ENCODE measurements at places on chromosomes 11 and 22.
A peak's percentile ranks its signal among the peaks of the same experiment; 100 is the strongest.

DNA sequence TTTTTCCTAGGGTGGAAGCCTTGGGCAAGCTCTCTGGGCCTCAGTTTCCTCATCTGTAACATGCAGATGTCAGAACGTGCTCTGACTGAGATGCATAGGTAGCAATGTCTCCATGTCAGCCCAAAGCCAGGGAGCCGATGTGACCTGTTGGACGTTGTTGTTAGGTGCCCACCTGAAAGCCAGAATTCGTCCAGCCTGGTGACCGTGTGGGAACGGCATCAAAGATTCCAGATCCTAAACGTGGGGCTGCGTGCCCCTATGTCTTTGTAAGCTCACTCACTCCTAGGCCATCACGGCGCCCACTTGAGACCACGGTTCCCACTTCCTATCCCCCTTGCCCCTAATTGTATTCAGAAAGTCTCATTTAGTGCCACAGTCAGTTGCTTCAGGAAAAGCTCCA is 48.2 kb downstream of the FBLN1 start:
- no peak for DNase-seq

DNA sequence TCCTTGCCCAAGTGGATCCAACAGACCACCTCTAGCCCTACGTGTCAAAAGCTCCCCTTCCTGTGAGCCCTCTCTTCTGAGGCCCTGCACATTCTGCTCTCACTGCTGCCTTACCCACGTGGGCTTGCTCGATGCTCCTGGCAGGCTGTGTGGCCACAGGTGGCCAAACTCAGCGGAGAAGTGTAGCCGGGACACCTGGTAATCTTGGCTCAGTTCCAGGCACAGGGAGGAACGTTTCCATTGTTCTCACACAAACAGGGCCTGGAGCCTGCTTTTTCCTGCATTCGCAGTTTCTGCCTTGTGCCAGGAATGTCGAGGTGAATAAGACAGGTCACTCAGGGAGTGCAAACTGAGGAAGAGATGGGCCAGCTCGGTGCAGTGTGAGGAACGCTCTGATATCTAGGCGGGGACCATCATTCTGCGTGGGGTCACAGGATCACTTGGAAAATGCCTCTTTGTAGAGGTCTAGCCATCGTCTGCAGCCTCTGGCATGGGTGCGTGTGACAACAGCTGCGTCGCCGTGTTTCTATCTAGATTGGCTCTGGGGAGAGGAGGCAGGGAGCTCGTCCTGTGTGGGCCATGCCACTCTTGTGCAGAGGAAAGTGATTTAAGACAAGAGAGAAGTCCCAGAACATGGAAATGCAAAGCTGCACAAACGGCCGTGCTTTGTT is 127.6 kb upstream of the PARVA start:
- peak; percentile 98 for DNase-seq

- no peak for DNase-seq
These were observed 74.0 kb downstream of the USP35 start for GRCh38 chr11:78262691-78263090.

GRCh38 chr22:35900483-35901168 is 128.0 kb downstream of the RBFOX2 start:
- no peak for DNase-seq

- DNase-seq, result peak; percentile 31
These were observed 404 bp upstream of the RELT start for GRCh38 chr11:73375830-73376159.

DNA sequence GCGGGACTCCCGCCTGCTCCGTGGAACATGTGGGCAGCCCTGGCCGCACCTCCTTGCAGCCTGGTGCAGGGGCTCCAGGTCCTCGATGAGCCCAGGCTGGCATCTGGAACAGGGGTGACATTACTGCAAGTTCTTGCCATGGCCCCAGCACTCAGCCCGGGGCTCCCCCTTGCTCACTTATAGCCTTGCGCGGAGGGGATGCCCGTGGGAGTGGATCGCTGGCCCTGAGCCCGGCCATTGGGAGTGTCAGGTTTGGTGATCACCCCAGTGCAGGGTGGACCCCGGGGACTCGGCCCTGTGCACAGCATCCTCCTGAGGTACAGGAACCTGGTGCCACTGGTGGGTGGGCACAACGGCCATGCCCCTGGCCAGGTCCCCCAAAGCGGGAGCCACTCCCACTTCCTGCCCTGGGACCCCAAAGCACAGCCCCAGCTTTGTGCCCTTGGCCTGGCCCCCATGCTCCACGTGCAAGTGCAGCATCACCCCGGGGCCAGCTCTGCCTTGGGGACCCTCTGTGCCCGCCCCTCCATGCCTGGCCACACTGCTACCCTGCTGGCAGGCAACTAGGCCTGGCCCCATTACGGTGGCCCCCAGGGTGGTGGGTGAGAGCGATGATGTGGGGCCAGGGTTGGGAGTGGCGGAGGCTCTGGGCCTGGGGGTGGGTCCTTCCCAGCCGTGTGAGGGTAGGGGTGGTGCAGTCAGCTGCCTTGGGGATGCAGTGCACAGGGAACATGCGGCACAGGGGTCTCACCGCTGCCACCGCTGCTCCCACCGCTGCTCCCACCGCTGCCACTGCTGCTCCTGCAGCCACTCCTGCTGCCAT is 439.8 kb downstream of the TBC1D22A start:
- DNase-seq, result no peak

DNA sequence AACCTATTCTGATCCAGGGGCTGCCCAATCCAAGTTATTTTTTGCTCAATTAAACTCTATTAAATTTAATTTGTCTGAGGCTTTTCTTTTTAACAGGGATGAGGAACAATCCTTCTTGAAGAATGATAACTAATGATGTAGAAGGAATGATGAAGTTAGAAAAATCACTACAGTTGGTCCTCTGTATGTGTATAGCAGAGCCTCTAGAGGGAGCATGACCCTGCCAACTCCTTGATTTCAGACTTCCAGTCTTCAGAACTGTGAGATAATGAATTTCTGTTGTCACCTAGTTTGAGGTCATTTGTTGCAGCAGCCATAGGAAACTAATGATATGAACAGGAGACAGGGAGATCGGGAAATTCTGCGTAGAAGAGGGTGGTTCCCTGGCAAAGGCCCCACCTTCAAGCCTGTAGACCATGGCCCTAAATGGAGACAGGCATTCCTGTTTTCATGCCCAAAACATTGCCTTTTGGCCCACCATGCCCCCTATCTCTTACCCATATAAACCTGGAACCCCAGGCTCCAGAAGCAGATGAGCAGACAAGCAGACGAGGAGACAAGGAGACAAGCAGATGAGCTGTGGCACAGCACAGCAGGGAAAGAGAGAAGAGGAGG is 7.7 kb upstream of the QSER1 start:
- DNase-seq, result no peak

GRCh38 chr22:20456064-20456721 is 18.6 kb upstream of the SCARF2 start:
- peak; percentile 66 for DNase-seq

- no peak for DNase-seq
These were observed 311.6 kb downstream of the AASDHPPT start for GRCh38 chr11:106389101-106389500.

GRCh38 chr22:28232204-28232603 is 313.1 kb upstream of the PITPNB start:
- no peak for DNase-seq

DNA sequence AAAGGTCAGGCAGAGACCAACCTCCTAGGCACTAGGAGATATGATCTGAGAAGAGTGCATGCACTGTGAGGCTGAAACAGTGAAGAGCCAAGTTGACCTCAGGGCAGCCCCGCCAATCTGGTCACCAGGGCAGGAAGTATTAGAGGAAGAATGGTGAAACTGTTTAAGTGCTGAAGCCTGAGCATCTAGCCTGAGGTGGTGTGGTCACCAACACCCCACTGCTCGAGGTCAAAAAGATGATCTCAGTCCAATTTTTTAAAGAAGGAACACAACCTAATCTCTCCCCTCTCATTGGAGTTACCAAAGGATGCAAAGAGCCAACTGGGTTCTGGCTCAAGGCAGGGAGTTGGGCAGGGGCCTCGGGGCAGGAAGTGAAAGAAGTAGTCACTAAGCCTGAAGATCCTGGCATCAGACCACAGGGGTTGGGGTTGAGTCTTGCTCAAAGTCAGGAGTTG is 4.0 kb downstream of the APBB1 start:
- DNase-seq, result no peak

- DNase-seq, result no peak
These were observed 643 bp downstream of the CEND1 start for GRCh38 chr11:788953-789940.

DNA sequence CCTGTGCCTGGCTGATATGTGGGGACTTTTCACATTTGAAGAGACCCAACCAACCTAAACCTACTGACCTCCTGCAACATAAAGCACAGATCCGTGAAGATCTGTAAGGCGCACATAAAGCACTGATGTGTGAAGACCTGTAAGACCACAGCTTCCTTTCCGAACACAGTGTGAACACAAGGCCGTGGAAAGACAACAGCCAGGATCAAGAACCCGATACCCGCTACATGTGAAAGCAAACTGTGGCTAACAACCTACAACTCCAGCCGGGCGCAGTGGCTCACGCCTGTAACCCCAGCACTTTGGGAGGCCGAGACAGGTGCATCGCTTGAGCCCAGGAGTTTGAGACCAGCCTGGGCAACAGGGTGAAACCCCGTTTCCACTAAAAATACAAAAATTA is 17.6 kb upstream of the PPFIA1 start:
- no peak for DNase-seq

DNA sequence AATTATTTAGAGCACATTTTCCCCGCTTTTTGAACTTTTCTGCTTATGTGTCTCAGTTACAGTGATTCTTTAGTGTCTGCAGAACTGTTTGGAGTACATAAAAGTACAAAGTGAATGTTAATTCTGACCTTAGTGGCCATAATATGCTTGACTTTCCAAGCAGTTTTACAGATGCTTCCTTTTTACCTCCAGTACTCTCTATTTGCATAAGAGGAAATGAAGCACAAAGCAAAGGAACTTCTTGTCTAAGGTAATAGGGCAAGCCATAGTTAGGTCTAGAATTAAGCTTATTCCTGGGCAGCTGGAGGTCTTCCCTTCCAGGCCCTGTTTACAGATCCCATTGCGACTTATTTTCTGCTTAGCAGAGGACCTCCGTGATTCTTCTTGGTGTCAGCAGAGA is 3.6 kb downstream of the GTPBP1 start:
- no peak for DNase-seq

DNA sequence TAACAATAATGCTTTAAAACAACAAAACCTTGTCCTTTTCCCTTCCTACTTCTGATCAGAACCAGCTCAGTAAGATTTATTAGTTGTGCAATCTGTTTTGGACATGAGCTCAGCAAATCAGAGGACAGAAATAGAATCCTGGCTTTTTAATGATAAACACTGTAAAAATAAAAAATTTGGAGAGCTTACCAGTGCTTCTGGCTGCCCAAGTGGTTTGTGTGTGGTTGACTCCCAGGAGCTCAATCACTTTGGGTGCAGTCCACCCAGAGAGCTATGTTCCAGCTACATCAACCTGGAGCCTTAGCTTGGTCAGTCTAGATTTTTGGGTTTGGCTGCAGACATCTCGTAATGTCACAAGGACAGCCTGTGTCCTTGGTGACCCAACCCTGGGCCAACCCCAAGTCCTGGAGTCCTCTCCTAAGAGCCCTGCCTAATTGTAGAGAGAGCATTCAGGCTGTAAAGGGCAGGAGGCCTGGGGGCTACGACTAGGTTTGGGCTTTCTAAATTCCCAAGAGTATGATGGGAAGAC is 28.5 kb downstream of the CD44 start:
- no peak for DNase-seq

- no peak for DNase-seq
These were observed 122.5 kb downstream of the SERGEF start for GRCh38 chr11:17890325-17890724.

DNA sequence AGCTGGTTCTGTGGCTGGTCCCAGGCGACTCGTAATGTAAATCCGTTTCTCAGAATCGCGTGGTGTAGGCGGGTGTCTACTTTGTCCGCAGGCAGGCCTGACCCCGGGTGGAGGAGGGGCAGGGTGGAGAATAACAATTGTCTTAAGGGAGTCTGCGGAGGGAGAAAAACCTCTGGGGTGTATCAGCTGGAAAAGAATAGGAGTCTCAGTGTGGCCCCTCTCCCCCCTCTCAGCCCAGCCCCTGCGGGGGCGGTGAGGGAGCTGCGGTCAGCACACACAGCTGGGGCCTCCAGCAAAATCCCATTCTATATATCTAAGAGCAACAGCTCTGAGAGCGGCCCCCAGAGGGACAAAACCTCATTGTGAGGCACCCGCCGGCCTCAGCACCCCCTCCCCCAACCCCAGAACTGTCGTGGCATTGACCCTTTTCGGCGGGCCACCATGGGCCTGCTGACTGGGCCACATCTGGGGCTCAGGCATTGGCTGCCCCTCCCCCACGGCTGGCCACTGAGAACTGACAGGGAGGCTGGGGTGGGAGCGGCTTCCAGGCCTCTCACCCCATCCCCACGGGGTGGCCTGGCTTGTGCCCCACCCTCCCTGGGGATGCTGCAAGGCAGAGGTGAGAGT is 2.7 kb upstream of the MYRF start:
- DNase-seq, result no peak

DNA sequence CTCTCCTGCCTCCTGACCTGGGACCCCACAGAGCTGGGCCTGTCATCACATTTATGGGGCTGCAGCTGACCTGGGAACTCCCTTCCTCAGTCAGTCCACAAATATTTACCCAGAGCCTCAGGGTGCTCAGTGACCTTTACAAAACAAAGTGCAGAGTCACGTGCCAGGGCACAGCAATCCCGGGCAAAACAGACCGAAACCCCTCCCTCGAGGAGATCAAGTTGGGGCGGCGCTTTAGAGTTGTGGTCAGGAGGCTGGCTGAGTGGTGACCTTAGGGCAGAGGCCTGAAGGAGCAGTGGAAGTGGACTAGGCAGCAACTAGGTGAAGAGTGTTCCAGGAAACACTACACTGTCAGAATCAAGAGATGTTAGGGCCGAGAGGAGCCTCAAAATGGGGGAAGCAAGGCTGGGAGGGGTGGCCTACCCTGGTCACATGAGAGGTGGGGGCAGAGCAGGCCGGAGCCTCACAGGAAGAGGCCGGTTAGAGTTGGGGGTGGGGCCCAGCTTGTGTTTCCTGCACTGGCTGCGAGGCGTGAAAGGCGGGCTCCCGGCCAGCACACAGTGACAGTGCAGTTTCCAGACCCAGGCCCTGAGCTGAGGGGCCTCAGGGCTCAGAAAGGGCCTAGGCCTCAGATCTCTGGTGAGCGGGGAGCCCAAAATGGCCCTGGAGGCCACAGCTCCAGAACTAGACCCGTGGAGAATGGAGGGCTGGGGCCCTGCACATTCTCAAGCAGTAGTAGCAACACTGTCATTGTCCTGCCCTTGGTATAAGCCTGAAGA is 3.7 kb upstream of the NEAT1 start:
- peak; percentile 94 for DNase-seq

GRCh38 chr11:131899950-131900580 is 529.6 kb downstream of the NTM start:
- no peak for DNase-seq

- DNase-seq, result no peak
These were observed 37.6 kb upstream of the KLHL35 start for GRCh38 chr11:75470476-75471080.

- no peak for DNase-seq
These were observed 42.3 kb downstream of the PLAAT5 start for GRCh38 chr11:63448646-63449045.

- DNase-seq, result no peak
These were observed 33.9 kb upstream of the ST14 start for GRCh38 chr11:130125638-130126037.

Data from NCI-H345 (cell line).